ENCODE measurements at places on chromosomes 4 and X.
A peak's percentile ranks its signal among the peaks of the same experiment; 100 is the strongest.

DNA sequence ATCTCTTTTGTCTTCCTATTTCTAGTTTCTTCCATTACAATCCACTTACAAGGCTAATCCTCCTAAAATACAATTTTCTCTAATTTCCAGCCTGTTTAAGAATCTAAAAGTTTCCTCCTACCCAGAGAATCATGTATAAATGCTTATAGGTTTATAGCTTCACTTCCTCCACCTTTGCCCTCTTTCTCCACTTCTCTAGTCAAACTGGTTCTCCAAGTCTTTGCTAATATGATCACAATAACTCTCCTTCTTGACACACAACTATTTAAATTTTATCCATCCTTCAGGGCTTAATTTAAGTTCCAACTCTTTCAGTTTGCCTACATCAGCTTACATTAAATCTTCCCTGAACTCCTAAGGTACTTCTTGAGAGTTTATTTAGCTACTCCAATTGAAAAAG is 69.2 kb downstream of the RPS6KA6 start:
- no peak for DNase-seq

GRCh38 chrX:19792412-19792811 is 95.0 kb downstream of the SH3KBP1 start:
- no peak for DNase-seq

DNA sequence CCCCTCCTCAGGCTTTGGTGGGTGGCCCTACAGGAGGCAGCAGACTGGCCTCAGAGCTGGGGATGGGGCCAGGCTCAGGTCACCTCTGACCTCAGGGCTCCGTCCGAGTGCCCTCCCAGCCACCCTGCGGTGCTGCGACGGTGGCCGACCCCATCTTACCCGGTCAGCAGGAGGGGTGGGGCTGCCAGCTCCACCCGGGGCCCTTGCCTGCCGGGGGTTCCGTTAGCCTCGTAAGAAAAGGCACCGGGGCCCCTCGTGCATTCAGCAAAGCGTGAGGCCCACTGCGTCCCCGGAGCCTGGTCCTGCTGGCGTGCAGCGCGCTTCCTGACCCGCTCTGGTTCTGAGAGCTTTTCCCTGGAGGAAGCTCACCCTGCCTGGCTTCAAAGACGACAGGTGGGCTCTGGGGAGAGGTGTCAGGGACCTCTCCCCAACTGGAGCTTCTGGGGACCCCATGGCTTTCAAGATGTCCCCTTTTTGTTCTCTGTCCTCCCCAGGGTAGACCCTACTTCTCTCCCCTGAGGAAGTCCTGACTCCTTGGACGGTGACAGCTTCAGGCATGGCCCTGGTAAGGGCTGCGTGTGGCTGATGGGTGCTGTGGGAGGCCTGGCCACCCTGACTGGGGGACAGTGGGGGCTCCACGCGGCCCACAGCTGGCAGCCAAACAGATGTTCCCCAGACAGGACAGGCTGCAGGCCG is 15.9 kb downstream of the FGFRL1 start:
- no peak for DNase-seq

- no peak for DNase-seq
Observed at GRCh38 chr4:10295301-10295700, 161.9 kb downstream of the ZNF518B start.

DNA sequence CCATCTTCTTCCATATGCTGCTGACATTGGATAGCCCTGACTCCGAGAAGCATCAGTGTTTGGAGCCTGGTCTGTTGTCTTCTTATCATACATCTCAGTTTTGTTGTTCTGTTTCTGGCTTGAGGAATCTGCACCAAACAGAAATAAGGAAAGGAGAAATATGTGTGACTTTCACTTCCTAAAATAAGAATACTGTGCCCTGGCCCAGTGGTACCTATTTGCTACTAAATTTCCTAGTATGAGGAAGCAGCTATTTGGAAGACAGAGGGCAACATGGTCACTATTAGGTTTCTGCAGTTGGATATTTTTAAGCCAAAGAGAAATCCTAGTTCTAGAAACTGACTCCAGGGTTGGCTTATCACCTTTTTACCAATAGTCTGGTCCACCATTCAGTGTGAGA is 16.8 kb downstream of the CT47C1 start:
- DNase-seq: no peak

DNA sequence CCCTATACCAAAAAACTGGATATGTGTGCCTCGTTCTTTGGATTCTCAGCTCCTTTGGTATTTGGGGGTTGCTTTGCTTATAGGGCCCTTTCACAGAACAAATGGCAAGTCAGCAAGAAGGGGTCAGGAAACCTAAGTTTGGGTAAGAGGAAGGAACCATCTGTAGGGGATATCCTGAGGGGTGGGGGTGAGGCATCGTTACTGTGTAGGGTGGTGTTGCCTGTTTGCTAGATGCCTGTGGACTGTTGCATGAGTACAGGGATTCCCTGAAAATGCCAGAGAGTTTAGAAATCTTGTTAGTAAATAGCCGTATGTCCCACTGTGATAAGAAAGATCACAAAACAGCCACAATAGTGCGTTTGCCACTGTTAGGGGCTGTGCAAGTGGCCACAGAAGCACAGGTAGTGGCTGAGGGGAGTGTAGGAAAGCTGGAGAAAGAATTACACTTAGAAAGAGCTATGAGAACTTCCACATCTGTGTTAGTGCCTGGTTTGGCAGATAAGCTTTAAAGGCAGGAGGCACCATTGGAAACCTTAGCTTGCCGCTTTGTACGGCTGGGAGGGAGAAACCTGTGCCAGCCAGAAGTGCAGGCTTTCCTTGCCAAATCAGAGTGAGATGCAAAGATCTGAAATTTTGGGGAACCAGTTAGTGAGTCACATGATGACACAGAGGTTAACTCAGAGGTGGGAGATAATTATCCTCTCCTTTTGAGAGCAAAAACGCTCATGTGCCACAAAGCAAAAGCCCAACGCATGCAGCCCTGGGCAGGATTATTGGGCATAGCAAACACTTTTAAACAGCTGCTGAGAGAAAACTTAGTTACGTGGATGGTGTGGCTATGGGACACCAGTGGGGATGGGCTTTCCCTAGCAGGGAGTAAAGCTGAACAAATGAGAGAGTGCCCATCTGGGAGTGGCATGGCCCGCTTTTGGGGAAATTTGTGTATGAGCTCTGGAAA is 343.7 kb downstream of the ARAP2 start:
- DNase-seq: no peak

DNA sequence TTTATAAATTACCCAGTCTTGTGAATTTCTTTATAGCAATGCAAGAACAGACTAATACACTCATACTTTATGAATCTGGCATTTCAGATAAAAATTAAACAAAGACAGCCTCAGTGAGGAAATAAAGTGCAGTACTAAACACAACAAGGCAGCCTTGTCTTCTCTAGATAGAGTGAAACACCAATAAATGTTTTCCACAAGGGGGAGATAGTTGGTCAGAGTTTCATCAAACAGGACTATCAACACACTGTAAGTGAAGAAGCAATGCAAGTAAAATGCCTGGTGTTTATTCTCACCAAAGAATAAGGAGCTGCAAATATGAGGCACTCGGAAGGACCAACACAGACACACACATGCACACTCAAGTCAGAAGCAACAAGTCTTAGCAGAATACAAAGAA is 62.8 kb downstream of the FAM9B start:
- peak; percentile 17 for DNase-seq

- DNase-seq: no peak
Observed at GRCh38 chrX:71195964-71196649, 26.9 kb upstream of the GJB1 start.

- DNase-seq: no peak
Observed at GRCh38 chr4:138437263-138437851, 195.2 kb upstream of the SLC7A11 start.

GRCh38 chr4:176313596-176314336 is 6.0 kb upstream of the SPCS3 start:
- no peak for DNase-seq

GRCh38 chr4:109574931-109575804 is 15.1 kb downstream of the MCUB start:
- DNase-seq: no peak

GRCh38 chrX:106481341-106481740 is 130.4 kb upstream of the RADX start:
- peak; percentile 0 for DNase-seq

DNA sequence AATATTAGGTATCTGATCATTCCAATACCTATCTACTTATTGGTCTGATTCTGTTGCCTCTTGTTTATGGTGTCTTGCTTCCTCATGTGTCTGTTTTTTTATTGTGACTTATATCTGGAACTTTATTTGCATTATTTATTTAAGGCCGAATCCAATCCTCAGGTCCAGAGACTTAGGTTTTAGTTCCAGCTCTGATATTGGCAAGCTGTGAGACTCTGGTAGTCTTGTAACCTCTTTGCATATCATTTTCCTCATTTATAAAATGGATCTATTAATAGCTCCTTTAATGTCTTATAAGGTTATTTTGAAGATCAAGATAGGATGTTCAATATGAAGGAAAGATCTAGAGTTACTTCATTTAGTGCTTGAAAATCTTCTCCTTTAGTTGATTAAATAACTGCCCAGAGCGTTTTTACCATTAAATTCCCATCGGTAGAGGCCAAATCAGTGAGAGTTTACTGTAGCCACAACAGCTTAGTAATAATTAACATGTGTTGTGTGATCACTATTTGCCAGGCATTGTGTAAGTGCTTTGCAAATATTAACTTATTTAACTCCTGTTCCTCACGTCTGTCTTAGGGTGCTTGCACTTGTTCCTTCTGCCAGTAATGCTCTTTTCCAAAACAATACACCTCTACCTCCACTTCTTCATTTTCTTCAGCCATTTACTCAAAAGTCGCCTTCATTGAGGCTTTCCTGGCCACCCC is 82.2 kb downstream of the CC2D2A start:
- no peak for DNase-seq

- DNase-seq: no peak
Observed at GRCh38 chr4:1196421-1197183, 24.2 kb upstream of the SPON2 start.

DNA sequence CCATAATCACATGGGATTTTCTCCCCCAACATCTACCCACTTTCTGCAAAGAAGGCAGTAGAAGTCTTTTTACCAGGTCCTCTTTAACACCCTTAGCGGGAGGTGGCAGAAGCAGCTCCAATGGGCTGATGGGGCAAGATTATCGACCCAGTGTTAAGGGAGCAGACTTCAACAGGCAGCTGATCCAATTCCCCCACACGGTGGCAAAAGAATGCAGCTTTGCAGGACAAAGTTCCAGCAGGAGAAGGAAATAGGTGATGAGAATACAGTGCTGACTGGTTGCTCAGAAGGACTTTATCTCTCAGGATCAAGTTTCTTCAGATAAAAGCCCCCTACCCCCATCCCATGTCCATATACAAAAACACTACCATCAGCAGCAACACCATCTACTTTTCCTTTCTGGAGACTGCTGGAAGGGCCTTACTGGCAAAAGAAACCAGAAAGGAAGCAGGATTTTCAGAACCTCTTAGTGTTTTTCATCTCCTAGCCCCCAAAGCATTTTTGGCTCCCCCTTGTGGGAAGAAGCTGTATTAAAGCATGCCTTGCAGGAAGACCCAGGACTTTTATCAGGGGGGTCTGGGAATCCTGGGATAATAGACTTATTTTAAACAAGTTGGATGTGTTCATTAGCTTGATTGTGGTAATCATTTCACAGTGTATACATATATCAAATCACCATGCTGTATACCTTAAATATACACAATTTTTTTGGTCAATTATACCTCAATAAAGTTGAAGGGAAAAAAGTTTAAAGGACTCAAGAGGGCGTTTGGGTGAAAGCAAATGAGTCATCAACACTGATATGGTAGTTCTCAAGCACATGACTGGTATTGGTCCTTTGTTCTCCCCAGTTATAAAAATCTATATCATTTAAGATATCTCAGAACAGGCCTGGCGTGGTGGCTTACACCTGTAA is 146.4 kb downstream of the GPC3 start:
- no peak for DNase-seq

DNA sequence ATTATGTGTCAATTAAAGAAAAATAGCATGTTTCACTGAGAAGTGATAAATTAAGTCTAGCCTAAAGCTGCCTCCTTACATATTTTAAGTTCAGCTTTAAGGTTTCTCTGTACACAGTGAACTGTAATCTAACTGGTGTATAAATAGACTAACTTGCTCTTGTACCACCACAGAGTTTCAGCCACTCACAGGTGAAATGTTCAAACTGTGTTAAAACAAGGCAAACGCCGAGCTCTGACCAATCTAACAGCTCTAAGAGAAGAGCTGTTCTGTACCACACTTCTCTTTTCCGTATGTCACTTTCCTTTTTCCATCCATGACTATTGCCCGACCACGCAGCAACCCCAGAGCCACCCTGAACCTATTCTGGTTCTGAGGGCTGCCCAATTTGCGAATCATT is 64.5 kb downstream of the DCHS2 start:
- DNase-seq: no peak

DNA sequence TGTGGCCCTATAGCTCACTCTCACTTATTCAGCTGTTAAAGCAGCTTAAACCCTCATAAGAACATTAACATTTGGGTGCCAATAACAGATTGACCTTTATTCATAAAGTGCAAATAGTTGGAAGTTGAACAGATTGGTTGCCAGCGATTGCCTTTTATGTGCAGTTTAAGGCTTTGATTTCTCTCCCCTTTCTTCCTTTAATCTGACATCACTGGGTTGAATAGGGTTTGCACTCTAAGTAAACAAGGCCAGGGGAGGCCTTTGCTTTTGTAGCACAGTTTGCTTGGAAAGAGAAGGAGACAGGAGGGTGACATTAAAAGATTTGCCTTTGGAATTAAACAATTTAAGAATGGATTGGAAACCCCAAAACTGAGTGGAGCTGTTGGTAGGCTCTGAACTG is 114.3 kb downstream of the NKX6-1 start:
- DNase-seq: no peak

GRCh38 chr4:7638984-7639789 is 204.5 kb upstream of the PSAPL1 start:
- DNase-seq: no peak

DNA sequence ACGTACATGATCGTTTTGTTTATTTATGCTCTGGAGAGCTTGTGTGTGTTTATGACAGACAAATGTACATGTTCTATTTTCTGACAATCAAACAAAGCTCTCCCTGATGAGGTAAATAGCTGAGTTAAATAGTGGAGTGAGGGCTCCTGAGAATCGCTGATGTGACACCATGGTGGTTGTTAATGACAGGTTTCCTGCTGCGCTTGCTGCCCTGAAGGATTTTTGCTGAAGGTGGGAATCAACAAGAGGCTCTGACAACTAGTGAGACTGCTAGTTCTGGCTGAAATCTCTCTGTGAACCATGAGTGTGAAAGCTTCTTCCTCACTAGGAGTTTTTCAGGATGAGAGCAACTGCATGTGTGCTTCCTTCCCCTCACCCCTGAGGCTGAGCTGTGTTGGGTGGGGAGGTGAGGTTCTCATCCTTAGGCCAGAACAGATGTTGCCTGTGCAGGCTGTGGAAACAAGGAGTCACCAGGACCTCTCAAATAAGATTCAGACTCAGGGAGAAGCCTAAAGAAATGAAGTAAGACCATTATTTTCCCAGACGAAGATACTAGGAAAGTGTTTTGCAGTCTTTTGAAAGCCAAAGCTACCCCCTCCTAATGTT is 173.4 kb upstream of the JADE1 start:
- no peak for DNase-seq

DNA sequence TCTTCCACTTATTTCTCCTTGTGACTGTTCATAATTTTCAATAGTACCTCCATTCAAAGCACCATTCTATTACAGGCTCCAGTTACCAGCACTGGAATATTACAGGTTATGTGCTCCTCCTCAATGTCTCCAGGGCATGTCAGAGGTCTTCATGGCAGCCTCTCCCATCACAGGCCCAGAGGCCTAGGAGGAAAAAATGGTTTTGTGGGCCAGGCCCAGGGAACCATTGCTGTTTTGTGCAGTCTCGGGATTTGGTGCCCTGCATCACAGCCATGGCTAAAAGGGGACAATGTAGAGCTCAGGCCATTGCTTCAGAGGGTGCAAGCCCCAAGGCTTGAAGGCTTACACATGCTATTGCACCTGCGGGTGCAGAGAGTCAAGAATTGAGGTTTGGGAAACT is 7.2 kb upstream of the PNMA3 start:
- no peak for DNase-seq

- no peak for DNase-seq
Observed at GRCh38 chr4:40608628-40609027, 21.0 kb downstream of the RBM47 start.
